ENCODE measurements at places on chromosomes 2 and 18.

DNA sequence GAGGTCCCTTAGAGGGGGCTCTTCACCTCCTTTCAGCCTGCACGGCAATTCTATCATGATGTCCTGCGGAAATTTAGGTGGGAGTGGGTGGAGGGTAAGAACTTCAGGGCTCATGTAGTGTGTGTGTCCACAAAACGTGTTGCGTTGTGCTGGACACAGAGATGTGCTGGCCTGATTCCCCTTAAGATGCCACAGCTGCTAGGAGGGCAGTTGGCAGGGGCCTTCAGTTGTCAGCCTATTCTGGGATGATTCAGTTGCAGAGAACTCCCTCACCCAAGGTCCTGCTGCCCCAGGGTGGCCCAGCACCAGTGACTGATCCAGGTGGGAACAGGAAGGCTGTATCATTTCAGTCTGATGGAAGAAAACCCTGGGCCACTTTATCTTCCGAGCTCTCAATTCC is 1.0 kb upstream of the HJURP start:
- no peak for DNase-seq

DNA sequence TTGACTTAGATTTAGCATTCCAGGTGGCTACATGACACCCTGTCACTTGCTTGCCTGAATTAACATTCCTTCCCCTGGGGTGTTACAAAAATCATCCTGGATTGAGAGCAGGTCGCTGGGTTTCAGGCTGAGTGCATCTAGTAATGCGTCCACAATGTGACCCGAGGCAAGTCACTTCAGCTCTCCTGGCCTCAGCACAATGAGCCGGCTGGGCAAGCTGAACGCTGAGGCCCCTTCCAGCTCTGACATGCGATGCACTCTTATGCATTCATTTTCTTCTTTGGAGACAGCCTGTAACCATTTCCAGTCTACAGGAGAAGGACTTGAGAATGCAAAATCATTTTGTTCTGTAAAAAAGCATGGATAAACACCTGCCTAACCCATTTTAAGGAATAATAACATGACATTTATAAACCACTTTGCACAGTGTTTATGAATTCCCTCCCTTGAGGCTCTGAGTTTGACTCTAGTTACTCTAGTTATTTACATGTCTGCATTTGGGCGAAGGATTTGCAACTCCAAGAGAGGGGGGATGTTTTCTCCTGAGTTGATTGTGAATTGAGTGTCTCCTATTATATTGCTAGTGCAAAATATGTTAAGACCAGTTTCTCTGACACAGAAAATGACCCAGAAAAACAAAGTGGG is 63.0 kb upstream of the CPO start:
- no peak for DNase-seq

- DNase-seq = no peak
Observed at GRCh38 chr2:180450841-180451240, 443.7 kb upstream of the CWC22 start.

DNA sequence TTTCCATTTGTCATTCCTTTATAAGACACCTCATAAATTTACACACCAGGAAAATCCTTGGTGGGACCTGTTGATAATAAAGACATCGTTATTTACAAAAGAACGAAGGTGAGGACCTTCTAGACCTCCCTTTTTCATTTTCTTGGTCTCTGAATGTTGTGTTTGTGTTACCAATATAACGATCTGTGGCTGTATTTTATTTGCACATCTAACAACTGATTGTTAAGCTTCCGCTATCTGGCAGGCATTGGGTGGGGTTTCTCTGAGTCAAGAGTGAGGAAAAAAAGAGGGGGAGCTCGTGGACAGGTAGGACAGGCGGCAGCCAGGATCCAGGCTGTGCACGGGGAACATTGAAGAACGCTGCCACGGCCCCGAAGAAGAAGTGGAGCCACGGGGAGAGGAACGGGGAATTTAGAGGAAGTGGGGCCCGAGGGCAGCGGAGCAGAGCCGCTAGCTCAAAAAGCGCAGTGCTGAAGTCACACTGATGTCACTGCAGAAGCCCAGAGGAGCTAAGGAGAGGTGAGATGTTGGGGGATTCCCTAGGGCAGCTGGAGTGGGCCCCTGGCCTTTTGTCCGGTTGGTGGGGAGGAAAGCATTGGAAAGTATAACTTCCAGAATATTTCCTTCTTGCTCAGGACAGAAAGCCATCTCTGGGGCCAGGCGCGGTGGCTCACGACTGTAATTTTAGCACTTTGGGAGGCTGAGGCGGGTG is 20.9 kb upstream of the DNMT3A start:
- no peak for DNase-seq

DNA sequence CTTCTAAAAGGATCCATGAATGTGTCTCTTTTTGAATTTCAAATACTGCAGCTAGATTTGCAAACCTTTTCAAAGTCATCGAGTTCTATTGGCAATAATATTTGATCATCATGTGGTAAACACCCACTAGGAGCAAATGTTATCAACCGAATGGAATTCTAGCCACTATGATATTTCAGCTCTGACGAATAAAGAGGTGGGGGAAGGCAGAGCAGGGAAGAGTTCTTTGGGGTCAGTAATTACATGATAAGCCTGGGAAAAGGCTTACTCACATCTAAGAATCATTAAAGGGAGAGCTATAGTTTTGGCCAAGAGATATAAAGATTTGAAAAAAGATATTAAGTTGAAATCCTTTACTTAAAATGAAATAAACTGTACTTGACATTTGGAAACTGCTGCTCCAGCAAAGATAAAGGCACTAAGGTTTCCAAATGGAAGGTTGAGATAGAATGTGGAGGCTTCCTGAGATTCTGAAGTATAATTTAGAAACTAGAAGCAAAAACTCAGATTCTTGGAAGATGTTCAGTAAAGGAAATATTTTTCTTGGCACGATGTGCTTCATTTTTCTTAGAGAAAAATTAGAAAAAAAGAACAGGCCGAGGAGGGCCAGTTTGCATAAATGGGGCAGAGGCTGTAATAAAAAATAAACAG is 104.7 kb upstream of the ARHGAP28 start:
- DNase-seq = no peak

DNA sequence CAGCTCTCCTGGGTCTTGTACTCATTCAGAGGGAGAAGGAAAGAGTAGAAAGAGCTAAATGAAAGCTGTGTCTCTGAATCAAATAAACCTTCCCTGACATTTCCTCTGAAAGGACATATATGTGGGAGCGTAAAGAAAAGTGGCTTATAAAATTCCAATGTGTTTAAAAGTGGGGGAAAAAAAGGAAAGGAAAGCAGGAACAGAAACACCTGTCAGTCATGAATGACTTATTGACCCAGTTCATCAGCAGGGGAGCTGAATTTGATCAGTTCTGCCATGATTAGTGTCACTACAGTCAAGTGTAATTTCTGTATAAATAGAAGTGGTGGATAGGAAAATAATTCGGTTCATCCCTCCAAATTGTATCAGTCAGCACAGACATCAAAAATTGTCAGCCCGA is 382.5 kb downstream of the ERBB4 start:
- no peak for DNase-seq

DNA sequence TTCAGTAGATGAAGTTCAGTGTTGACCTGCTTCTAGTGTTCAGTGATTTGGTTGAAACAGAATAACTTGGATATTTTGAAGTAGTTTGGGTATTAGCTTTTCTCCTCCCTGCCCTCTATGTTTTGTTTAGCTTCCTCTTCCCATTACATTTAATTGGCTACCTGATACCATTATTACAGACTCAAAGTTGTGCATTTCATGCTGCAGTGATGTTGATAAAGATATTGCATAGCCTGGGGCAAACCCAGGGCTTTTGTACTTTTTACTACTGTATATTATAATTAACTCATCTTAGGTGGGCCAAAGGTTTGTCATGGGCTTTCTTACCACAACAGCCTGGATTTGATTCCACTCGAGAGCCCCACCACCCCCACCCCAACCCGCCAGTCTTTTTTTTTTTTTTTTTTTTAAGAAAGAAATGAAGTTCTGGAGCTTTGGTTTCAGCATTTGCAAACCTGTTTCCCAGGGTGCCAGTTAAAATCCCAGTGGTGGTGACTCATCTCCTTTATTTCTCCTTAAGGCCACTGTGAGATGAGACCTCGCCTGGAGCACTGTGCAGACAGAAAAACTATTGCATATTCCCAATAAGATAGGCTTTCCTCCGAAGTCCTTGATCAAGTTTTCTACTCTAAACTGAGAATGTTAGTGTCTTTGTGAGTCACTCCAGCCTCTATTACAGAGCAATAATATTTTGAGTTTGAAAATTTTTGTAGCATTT is 393.7 kb upstream of the FANCL start:
- no peak for DNase-seq

DNA sequence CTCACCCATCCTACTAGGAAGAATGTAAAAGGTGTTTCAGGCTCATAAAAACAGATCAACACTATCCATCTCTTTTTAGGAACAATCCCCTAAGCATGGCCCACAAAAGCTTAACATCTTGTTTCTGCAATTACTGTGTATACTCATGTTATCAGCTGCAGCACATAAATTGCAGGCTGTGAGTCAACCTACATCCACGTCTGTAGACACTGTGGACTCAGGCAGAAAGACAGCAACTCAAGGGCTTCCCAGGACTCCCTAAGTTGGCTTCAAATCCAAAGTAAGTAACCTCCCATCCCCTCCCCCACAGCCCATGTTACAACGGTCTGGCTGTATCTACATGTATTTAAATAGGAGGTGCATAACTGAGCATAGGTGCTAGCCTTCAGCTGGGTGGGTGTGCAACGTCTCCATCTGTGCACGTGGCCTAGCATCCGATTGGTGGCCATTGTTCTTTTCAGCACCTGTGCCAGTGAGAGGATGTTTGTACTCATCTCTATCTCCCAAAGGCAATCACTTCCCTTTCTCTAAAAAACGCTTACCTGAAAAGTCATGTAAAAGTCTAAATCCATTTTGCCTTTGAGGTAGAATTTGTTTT is 30.1 kb downstream of the UXS1 start:
- no peak for DNase-seq

- no peak for DNase-seq
Observed at GRCh38 chr2:238106339-238106697, 6.2 kb downstream of the ESPNL start.

DNA sequence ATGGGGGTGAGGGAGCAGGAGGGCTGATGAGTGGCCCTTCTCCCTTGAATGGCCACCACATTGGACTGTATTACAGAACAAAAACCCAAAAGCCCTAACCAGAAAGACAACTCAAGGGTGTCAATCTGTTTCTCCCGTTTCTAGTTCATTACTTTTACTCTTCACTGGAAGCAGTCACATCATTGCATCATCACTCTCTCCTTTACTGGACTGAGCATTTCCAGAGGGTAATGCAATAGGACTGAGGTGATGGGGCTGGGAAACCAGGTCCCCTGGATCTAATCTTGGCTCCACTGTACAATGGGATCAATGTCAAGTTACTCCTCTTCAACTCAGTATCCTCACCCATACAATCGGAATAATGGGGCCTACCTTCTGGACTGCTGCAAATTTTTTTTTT is 56.1 kb downstream of the BCL2 start:
- no peak for DNase-seq

- DNase-seq = no peak
Observed at GRCh38 chr2:187842978-187843847, 289.0 kb upstream of the TFPI start.

GRCh38 chr2:12675801-12676200 is 40.9 kb upstream of the TRIB2 start:
- DNase-seq = no peak

DNA sequence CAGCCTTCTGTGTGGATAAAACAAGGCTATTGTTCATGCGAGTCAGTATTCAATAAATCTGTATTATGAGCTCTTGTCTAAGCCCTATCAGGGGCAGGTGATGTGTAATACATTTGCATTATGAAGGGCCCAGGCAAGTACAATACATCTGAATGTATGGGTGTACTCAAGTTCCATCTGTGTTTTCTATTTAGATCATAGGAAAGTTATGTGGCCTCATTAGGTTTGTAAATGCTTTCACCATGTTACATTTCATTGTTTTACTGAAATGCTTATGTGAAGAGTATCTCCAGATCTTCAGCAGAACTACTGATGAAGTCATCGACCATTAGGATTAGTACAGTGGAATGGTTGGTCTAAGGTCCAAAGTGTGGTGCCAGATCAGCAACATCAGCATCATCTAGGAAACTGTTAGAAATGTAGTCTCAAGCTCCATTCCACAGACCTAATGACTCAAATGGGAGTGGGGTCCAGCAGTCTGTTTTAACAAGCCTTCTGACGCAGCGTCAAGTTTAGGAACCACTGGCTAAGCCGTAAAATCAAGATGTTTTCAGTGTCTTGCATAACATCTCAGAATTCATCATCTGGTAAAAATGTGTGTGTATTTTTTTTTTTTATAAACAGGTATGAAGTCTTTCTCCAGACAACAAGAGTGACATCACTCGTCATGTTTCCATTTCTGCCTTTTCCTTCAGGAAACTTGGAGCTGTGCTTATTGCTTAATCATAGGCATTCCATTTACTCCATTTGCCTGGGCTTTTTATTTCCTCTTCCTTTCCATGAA is 80.5 kb downstream of the LYPD6 start:
- no peak for DNase-seq

DNA sequence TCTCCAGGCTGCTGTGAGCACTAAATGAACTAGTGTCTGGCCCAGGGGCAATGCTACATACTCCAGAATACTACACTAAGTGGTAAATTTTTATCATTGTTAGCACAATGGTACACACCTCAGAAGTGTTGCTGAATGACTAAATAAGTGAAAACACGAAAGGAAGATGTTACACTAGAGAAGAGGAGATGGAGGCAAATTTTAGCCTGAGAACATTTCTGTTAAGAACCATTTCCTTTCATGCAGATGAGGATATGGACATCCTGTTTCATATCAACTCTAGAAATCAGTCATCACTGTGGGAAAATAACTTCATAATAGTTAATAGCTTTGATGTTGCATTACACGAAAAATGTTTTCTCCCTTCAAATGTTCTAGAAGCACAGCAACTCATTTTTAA is 117.6 kb upstream of the STK17B start:
- DNase-seq = no peak

DNA sequence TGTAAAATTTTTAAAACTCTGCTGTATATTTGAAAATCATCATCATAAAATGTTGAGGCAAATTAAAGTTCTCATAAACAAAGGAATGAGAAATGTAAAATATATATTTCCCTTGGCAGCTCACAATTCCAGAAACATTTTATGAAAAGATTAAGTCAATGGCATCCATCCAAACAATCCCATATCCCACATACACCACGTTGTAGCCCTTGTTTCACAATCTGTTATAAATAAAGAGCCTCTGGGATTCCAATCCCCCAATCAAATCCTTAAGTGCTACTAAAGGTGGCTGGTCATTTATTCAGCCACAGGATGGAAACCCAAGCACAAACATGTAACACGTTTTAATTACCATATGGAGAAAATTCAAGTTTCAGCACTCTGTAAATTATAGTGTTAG is 51.7 kb downstream of the GFPT1 start:
- no peak for DNase-seq

GRCh38 chr2:26653207-26654060 is 12.3 kb upstream of the CIB4 start:
- no peak for DNase-seq

GRCh38 chr18:12361770-12362378 is 15.2 kb downstream of the AFG3L2 start:
- no peak for DNase-seq
